ENCODE measurements at places on chromosomes 1 and 21. TPM values are rescaled to one million over a fixed set of nuclear protein-coding genes. Genes with fewer than 3 reads are reported as not detected.

DNA sequence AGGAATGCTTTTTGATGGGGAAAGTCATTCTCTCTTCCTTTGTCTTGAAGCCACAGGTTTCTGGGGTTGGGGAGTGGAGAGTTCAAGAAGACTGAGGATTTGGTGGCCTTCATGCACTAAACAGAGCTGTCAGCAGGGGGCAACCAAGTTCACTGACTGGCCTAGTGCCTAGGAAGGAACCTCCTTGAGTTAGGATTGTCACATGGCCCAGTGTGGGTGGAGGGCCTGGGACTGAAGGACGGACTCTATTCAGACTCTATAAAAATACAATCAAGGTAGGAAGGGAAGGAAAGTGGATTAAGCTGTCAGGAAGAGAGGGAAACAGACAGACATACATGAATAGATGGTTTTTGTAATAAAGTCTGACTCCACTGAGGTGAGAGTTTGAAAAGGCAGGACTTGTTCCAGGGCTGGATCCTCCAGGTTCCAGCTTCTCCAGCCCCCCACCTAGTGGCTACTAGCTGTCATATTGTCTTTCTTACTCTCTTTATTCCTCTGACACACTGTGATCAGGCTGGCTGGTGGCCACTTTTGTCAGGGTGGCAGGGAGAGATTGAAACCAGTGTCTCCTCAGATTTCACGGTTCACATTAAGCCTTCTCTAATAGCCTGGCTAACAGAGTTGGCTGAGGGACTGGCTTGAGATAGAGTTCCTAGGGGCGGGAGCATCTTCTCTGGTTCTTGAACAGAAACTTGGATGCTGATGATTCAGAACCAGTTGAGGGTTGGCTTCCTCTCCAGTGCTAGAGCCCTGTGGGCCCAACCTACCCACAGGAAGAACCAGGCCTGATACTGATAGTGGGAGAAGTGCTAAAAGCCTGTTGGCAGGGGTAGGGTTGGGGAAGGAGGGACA is 4.1 kb upstream of the SH3BGRL3 start:
- peak; percentile 11 for ATAC-seq

DNA sequence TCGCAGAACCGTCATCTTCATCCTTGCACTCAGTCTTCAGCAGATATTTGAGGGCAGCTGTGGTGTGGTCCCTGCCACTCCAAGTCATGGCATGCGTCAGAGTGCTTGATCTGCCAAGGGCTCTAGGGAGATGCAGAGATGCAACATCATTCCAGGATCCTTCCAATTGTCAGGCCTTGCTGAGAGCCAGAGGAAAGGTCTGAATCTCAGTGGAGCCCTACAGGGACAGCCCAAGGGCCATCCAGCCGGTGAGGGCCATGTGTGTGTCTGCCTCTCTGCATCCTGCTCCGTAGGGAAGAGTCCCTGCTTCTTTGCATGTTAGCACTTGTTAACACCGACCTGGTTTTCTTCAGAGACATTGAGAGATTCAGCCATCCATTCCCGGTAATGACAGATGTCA is 17.6 kb downstream of the MAPKAPK2 start:
- no peak for ATAC-seq

- no peak for ATAC-seq
Measured at GRCh38 chr1:222759451-222760035, 22.5 kb downstream of the FAM177B start.

GRCh38 chr1:95754412-95754811 is 520.4 kb downstream of the RWDD3 start:
- no peak for ATAC-seq

- ATAC-seq = no peak
Measured at GRCh38 chr1:9235096-9235459, 504 bp downstream of the H6PD start.

DNA sequence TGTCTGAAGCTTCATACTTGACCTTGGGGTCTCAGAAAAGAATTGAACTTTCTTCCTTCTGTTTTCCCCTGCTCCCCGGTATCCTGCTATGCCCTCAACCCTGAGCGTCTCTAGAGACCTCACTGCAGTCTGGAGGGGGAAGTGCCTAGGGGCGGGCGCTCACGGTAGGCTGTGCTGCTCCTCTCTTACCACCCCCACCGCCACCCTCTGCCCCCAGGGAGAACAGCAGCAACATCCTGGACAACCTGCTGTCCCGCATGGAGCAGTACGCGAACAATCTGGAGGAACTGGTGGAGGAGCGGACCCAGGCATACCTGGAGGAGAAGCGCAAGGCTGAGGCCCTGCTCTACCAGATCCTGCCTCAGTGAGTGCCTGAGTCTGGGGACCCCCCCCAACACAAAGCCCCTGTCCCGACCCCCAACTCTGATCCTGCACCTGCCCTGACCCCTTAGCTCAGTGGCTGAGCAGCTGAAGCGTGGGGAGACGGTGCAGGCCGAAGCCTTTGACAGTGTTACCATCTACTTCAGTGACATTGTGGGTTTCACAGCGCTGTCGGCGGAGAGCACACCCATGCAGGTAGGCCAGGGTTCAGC is 10.3 kb downstream of the NPR1 start:
- no peak for ATAC-seq

DNA sequence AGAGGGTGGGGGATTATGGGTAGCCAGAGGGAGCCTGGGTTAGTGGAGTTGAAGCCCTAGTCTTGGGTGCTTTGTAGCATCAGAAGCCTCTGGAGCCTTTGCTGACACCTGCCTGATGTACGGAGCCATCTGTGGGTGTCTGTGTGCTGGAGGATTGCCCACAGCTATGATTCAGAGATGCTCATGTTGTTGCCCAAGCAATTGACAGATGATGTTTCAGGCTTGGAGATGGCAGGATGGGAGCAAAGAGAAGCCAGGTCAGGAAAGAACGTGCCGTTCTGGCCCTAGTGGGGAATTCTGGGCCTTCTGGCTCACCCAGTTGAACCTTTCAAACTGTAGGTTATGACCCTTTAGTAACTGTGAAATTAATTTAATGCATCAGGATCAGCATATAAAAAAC is 27.6 kb downstream of the COQ8A start:
- no peak for ATAC-seq

DNA sequence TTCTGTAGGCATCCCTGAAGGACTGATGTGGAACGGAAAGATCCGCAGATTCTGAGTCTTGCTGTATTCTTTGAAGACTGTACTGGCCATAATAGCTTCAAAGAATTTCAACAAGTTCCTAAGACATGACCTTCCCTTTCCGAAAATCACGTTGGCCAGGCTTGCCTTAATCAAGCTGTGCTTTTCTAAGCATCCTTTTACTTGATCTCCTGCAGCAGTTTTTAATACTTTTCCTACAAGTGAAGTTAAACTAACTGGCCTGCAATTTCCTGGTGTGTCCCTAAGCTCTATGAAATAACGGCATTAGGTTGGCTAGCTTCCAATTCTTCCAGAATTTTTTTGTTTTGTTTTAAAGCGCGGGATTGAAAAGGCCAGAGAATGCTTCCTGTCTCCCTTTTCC is 40.3 kb downstream of the SPAG17 start:
- ATAC-seq = no peak

GRCh38 chr1:43061757-43062156 is 103.1 kb upstream of the SLC2A1 start:
- no peak for ATAC-seq

DNA sequence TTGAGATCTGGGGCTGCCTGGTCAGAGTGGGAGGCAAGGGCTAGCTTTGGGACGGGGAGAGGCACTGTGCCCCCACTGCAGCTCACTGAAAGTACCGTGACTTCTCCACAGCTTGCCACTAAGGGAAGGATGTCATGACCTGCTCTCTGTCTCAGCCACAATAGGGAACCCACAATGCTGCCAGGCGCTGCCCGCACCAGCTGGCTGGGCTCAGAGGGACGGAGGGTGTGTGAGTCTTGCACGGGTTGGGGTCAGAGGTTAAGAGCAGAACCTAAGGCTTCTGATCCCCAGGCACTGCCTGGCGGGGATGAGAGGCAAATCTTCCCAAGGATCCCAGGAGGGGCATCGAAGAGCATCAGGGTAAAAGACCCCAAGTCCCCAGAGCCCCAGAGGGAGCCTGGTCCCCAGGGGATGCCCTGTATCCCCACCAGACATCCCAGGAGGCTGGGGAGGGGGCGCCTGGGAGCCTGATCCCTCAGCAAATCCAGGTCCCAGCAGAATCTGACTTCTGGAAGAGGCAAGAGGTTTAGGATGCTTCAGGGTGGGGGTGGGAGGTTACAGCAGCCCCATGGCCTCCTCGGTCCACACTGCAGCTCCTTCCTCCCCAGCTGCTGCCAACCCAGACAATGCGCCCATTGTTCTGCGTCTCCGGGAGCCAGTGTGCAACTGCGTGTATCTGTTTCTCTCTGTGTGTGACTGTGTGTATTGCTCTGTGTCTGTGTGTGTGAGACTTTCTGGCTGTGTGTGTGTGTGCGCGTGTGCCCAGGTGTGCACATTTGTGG is 2.0 kb upstream of the MARCKSL1 start:
- ATAC-seq = peak; percentile 5

GRCh38 chr1:207748737-207749528 is 2.9 kb upstream of the CD46 start:
- ATAC-seq = no peak

GRCh38 chr1:199302554-199302953 is 663.7 kb downstream of the PTPRC start:
- no peak for ATAC-seq

GRCh38 chr1:156816561-156817328 is at the start of gene SH2D2A:
SH2D2A (minus strand) TSS chr1:156816848; CDS start chr1:156816708, 140 bp downstream.
- ATAC-seq = no peak

DNA sequence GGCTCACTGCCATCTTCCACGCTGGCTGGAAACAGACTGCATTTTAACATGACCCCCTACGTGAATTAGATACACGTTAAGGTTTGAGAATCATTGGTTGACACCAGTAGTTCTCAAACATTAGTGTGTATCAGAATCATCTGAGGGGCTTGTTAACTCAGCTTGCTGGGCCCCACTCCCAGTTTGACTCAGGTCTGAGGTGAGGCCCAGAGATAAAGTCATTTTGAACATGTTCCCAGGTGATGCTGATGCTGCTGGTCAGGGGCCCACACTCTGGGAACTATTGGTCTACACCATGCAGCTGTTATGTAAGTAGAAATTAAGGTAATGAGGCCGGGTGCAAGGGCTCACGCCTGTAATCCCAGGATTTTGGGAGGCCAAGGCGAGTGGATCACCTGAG is 1.3 kb downstream of the LSM10 start:
- ATAC-seq = no peak

- peak; percentile 79 for ATAC-seq
Measured at GRCh38 chr1:210347112-210347511, 18.4 kb downstream of the HHAT start.

DNA sequence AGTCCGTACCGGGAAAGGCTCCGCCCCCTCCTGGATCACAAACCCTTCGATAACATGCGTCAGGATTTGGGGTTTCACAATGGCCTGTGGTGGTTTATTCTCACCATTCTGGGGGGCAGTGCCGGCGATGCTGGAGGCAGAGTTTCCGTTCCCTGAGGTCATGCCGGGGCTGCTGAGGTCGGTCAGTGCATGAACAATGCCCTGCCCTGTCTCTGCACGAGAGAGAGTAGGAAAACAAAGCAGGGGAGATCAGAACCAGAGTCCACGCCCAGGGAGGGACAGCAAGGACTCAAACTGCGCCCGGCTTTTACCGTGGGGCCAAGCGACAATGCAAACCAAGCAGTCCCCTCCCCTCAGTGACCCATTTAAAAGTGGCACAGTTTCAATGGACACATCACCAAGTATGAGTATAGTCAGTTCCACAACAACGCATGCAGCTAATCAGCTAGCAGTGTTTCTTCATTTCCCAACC is 13.2 kb upstream of the A3GALT2 start:
- ATAC-seq = no peak

DNA sequence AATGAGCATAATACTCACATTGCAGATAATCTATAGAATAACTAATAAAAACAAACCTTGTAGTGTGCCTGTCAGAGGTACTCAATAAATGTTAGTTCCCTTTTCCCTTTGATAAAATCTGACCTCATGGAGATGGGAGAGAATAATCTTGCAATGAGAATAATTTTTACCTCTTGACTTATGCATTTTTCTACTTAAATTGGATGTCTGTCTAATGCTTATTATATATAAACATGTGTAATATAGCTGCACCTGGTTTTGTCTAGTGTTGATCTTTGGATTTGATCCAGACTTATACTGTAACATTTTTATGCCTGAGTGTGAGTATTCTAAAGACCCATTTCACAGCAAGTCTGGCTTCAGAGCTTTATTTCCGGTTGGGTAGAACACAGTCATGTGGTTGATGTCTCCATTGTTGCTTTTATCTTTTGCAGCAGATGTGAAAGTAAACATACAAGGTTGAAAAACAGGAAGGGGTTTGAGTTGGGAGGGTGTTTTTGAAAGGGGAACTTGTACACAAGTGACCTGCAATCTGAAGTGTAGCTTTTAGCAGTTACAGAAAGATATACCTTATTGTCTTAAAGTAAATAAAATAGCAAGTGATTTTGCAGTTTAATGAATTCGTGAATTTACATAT is 12.4 kb downstream of the EPB41 start:
- no peak for ATAC-seq

DNA sequence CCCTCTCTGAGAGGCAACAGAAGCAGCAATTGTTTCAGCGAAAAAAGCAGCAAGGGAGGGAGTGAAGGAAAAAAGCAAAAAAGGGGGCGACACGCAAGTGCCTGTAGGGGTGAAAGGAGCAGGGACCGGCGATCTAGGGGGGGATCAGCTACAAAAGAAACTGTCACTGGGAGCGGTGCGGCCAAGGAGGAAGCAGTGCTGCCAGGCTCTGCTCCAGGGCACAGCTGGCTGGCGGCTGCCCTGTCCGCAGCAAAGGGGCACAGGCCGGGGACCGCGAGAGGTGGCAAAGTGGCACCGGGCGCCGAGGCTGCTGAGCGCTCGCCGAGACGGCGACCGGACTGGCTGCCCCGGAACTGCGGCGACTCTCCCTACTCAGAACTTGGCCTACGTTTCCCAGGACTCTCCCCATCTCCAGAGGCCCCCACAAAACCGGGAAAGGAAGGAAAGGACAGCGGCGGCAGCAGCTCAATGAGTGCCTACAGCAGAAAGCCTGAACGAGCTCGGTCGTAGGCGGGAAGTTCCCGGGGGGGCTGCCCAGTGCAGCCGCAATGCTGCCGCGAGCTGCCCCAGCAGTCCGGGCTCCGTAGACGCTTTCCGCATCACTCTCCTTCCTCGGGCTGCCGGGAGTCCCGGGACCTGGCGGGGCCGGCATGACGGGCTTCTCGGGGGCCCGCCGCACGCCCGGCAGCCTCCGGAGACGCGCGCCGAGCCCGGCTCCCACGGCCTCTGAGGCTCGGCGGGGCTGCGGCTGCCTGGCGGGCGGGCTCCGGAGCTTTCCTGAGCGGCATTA is 1.0 kb upstream of the CDKN2C start:
- peak; percentile 28 for ATAC-seq

GRCh38 chr1:31058012-31058411 is 7.5 kb downstream of the PUM1 start:
- ATAC-seq = no peak

- ATAC-seq = no peak
Measured at GRCh38 chr1:208137193-208137592, 107.0 kb downstream of the PLXNA2 start.

- peak; percentile 80 for ATAC-seq
Measured at GRCh38 chr1:36653850-36654249, 171.1 kb upstream of the CSF3R start.

Gene OR6N1
- total RNA-seq = not detected

Gene ATG4C
- total RNA-seq = 13.6 TPM

Gene DMAP1
- 36.8 TPM for total RNA-seq

Gene RIPK4
- total RNA-seq = not detected

Gene PSMB2
- total RNA-seq = 101 TPM

Gene ARHGEF16
- 1.6 TPM for total RNA-seq

Gene LCE6A
- 1.7 TPM for total RNA-seq

Gene KPRP
- 0.23 TPM for total RNA-seq

Measured in motor neuron (in vitro differentiated cells).